ENCODE measurements at places on chromosomes 12 and 14.

DNA sequence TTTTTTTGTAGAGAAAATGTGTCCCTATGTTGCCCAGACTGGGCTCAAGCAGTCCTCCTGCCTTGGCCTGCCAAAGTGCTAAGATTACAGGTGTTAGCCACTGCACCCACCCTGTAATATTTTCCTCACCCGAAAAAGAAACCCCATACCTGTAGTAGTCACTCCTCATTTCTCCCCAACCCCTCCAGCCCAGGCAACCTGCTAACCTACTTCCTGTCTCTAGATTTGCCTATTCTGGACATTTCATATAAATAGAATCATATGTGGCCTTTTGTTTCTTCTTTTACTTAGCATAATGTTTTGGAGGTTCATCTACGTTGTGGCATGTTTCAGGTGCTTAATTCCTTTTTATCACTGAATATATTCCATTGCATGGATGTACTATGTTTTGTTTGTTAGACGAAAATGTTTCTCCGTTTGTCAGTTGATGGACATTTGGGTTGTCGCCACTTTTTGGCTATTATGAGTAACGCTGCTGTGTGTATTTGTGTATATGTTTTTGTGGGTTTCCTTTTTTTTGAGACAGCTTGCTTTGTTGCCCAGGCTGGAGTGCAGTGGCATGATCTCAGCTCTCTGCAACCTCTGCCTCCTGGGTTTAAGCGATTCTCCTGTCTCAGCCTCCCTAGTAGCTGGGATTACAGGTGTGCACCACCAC lies 6.2 kb downstream of the ANKRD13A start:
- no peak for DNase-seq

DNA sequence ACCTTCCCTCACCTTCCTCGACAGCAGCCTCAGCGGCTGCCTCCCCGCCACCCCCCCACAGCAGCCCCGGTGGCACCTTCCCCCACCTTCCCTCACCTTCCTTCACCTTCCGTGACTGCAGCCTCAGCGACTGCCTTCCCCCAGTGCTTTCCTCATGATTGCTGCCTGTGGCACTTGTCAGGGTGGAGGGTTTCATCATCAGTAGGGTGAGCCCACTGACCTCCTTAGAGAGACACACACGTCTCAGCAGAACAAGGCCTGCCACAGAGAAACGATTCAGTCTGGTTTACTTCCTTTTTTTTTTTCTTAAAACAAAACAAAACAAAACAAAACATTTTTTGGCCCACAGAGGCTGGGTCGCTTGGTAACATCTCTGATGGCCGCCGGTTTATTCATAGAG lies 75.0 kb downstream of the EP400 start:
- DNase-seq, result no peak

DNA sequence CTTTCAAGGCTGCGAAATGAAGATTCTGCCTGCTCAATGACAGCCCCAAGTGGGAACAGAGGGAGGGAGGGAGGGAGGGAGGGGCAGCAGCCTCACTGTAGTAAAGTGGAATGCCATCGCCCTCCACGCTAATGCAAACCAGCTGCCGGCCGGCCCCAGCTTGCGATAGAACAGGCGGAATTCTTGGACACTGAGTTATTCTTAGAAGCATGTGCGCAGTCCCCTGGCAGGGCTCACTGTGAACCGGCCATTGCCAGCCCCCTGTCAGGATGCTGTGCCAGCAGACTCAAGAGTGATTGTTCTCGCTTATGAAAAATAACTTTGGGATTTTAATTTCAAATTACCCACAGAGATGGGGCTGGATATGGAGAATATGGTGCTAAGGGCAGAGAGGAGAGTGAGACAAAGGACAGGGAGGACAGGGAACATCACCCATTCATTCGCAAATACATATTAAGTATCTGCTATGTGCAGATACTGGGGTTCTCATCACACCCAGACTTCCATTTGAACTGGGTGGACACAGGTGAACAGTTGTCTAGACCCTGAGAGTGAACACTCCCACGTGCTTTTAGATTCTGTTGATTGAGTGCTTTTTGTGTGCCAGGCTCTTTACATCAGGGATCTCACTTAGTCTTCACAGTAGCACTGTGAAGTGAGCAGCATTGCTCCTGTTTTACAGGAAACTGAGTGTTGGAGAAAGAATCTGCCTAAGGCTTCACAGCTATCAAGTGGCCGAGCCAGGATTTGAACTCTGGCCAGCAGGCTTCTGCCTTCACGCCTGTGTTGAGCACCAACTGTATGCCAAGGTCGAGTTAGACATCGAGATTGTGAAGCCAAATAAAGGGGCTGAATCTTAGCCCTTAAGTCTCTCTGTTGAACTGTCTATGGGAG lies 192.9 kb downstream of the C12orf75 start:
- no peak for DNase-seq

DNA sequence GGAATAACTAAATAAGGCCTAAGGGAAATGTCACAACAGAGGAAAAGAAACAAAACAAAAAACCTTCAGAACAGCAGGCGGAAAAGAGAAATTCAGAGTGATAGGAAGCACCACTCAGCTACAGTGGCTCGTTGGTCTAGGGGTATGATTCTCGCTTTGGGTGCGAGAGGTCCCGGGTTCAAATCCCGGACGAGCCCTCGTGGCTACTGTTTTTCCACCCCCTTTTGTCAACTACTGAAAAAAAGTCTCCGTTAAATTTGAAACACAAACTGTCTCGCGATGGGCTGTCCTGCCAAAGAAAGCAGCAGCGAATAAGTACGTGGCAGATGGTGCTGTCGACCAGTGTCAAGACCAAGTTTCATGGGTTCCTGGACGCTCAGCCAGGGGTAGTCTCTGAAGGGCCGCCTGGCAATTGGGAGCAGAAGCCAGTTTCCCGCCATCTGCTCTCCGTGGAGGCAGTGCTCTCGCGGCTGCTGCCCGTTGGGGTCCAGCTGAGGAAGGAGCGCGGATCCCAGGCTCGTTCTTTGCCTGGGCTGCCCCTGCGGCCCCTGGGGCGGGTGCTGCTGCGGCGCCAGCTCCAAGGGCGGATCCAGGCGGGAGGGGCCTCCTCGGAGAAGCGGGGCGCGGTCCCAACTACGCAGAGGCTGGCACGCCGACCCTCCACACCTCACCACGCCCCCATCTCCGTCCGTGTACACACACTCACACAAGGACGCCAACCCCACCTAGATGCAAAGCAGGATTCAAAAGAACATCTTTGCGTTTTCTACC lies at the start of gene RNASE4:
Gene RNASE4, plus strand, starts transcription at position 670 of the 771 bp plus-strand sequence. CDS start 14,812 bp downstream, outside the sequence.
- peak; percentile 76 for DNase-seq

- no peak for DNase-seq
Observed at GRCh38 chr12:120688527-120689071, 1.6 kb downstream of the MLEC start.

GRCh38 chr14:52553671-52554575 lies 1.3 kb downstream of the GPR137C start:
- DNase-seq, result peak; percentile 65

- DNase-seq, result no peak
Observed at GRCh38 chr12:80988986-80989385, 51.3 kb upstream of the LIN7A start.

GRCh38 chr12:132396657-132397056 lies 67.3 kb upstream of the GALNT9 start:
- DNase-seq, result no peak

- no peak for DNase-seq
Observed at GRCh38 chr14:77508249-77508648, 9.6 kb upstream of the ISM2 start.

- DNase-seq, result no peak
Observed at GRCh38 chr12:100539202-100539601, 34.3 kb upstream of the GAS2L3 start.

- DNase-seq, result no peak
Observed at GRCh38 chr14:67881225-67881624, 61.6 kb downstream of the RAD51B start.

DNA sequence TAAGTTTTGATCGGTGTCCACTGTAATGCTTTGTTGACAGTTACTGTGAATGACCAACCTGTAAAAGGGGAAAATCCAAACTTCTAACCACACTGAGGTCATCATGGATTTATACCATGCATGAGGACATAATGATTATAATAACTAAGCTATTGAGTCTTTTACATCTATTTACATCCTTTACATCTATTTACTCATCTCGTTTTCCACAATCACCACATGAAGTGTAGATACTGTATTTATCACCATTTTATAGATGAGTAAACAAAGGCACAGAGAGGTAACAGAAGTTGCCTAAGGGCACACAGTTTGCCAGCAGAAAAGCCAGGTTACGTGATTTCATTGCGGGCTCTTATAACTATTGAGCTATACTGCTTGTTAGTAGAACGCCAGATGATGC lies 27.9 kb upstream of the EID3 start:
- DNase-seq, result no peak

DNA sequence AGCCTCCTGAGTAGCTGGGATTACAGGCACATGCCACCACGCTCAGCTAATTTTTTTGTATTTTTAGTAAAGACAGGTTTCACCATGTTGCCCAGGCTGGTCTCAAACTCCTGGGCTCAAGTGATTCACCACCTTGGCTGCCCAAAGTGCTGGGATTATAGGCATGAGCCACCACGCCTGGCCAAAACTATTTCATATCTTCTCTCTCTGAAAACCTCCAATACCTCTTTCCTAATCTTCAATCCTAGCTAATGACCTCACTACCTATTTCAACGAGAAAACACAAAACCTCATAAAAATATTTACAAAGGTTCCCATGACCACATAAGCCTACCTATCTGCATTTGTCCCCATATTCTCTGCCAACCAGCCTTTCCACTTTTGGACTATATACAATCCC lies 32.3 kb upstream of the ANKS1B start:
- DNase-seq, result no peak

- no peak for DNase-seq
Observed at GRCh38 chr12:42936991-42937390, 347.4 kb upstream of the PRICKLE1 start.

DNA sequence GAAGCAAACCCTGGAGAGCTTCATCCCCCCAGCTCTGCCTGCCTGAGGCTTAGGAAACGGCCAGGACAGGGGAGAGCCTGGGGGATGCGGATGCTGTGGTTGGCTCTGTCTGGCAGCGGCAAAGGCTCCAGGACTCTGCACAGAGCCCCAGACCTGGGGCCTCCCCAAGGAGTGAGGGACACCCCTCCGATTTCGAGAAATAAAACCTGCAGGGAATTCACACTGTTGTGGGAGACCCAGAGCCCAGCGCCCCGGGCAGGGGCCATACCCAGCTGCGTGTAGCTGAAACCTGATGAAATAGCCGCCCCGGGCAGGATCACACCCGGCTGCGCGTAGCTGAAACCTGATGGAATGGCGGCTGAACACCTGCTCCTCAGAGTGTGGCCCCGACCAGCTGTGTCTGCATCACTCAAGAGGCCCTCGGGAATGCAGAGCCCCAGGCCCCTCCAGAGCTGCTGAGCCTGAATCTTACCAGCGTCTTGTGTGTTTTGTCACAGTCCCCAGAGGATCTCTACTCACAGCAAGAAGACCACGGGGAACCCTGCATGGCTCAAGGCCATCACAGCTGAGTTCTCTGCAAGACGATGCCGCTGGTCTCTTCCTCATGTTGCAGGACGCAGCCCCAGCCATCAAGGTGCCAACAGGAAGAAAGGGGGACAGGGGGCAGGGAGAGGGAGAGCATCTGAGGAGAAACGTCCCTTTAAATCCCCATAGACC lies 46.5 kb upstream of the GALNT9 start:
- no peak for DNase-seq

DNA sequence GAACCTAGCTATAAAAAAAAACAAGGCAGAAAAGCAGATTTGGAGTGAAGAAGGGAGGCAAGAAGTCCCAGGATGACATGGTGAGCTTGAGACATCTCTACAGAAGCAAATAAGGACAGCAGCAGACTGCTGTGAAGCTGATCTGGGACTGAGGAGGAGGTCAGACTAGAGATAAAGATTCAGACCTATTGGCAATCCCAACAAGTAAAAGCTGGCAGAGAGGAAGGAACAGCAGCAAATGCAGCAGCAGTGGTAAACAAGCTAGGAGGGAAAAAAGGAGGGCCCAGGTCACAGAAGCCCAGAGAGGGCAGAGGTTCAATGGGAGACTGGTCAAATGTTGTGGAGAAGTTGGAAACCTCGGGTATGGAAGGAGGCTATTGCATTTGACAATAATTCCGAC lies 11.3 kb downstream of the SPTB start:
- no peak for DNase-seq

DNA sequence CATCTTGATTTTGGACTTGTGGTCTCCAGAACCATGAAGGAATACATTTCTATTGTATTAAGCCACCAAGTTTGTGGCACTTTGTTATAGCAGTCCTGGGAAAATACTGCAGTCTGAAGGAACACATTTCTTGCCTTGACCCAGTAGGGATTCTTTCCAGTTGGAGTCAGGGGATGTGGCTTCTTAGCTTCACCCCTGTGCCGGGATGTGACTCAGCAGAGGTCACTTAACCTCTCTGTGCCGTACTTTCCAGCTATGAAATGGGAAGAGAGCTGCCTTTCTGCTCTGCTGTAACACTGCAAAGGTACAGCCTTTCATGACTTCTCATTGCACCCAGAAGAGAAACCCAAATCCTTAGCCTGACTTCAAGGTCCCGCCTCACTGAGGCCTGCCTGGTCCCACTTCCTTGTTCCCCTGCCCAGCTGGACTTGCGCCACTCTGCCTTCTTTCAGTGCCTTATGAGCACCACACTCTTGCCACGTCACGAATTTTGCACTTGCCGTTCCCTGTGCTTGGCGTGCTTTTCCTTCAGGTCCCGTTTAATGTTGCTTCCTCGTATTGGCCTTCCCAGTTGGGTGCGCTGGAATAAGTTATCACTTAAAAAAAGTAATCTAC lies 24.2 kb downstream of the CHST11 start:
- no peak for DNase-seq

- no peak for DNase-seq
Observed at GRCh38 chr14:75340921-75341320, 62.3 kb downstream of the FOS start.

DNA sequence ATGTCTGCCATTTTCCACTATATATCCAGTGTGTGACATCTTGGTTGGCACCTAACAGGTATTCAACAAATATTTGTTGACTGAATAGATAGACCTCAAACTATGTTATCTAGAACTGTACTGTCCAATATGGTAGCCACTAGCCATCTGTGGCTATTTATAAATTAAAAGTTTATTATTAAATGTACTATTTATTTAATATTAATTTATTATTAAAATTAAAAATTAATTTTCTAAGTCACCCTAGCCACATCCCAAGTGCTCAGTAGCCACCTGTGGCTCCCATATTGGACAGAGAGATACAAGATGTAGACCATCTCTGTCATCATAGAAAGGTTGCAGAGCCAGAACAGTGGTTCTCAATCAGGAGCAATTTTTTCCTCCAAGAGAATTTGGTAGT lies 69.3 kb downstream of the SRRM4 start:
- no peak for DNase-seq

- DNase-seq, result no peak
Observed at GRCh38 chr12:56930241-56930640, 4.0 kb downstream of the SDR9C7 start.

DNA sequence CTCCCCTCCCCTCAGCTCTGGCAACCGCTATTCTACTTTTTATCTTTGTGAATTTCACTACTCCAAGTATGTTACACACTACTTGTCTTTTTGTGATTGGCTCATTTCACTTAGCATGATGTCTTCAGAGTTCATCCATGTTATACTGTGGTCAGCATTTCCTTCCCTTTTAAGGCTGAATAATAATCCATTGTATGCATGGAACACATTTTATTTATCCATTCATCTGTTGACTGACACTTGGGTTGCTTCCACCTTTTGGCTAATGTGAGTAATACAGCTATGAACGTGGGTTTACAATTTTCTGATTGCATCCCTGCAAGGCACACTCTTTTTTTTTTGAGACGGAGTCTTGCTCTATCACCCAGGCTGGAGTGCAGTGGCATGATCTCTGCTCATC lies 53.0 kb upstream of the FUT8 start:
- DNase-seq, result no peak

Measured in stimulated activated CD8-positive, alpha-beta memory T cell treated with anti-CD3 and anti-CD28 coated beads, Interleukin-15, amount 100 ng/mL, for 1 hour (primary cell).